IPS DF 6.9 (cell line): ENCODE measurements at places on chromosomes 11 and 22.

DNA sequence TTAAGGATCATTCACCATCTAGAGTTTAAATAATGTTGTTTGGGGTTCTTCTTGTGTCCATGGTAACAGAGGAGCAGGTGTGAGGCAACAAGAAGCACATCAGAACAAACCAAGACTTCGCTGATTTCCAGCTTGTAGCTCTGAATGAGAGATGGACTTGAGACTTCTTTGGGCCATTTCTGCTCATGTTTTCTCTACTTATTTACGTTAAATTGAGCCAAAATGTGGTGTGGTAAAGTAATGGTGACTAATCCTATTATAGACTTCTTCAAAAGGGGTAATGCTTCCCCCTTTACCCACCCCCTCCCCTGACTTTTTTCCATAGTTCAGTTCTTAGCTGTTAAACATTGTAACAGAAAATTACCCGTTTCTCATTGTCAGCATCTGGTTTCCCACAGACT, 65.2 kb downstream of the CSTPP1 start:
- no peaks in the 10 kb centered on the region for H3K27me3 ChIP-seq
- H3K36me3 ChIP-seq, result no peaks in the 10 kb centered on the region
- no peaks in the 10 kb centered on the region for H3K4me1 ChIP-seq
- no peak for DNase-seq
- H3K4me3 ChIP-seq, result no peak overlapping the region
- H3K27ac ChIP-seq, result no peak overlapping the region

DNA sequence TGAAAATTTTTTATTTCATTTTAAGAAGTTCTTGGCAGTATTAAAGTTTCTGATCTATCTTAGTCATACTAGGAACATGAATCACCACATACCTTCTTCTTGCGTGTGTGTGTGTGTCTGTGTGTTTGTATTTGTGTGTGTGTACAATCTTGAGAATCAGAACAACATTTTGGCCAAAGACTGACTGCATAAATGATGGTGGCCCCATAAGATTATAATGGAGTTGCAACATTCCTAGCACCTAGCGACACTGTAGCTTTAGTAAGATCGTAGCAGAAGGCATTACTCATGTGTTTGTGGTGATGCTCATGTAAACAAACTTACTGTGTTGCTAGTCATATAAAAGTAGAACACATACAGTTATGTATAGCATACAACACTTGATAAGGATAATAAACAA, 205.4 kb downstream of the FAM76B start:
- DNase-seq, result no peak
- H3K27ac ChIP-seq, result no peak overlapping the region
- H3K27me3 ChIP-seq, result no peaks in the 10 kb centered on the region
- no peak overlapping the region for H3K4me3 ChIP-seq
- no peaks in the 10 kb centered on the region for H3K4me1 ChIP-seq

GRCh38 chr11:4134806-4135205, 40.2 kb downstream of the RRM1 start:
- H3K27ac ChIP-seq, result no peak overlapping the region
- DNase-seq, result no peak
- no peak overlapping the region for H3K4me3 ChIP-seq
- H3K27me3 ChIP-seq, result no peaks in the 10 kb centered on the region
- no peaks in the 10 kb centered on the region for H3K4me1 ChIP-seq

- no peak overlapping the region for H3K27ac ChIP-seq
- no peak overlapping the region for H3K4me3 ChIP-seq
- no peak for DNase-seq
- H3K27me3 ChIP-seq, result no peaks in the 10 kb centered on the region
Observed at GRCh38 chr11:102950622-102951081, 4.9 kb downstream of the MMP13 start.

- no peak overlapping the region for H3K4me3 ChIP-seq
- DNase-seq, result no peak
- H3K27ac ChIP-seq, result no peak overlapping the region
- H3K27me3 ChIP-seq, result no peaks in the 10 kb centered on the region
Observed at GRCh38 chr11:132898021-132898420, 634.3 kb downstream of the OPCML start.

DNA sequence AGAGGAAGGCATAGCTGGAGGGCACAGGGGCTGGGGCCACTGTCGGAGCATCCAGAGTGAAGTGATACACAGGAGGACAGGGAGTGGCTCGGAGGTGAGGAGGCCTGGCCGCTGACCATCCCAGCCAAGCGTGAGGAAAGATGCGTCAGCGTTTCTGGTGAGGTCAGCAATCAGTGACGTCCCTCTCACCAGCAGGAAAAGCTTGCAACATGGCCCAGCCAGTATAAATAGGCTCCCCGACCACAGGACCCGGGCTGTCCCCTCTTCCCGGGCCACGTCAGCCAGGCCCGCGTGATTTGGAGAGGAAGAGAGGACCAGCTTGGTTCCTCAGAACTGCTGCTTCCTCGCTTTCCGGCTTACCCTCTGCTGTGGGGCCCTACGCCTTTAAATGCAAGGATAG, 4.2 kb upstream of the OSM start:
- no peak for DNase-seq
- no peaks in the 10 kb centered on the region for H3K36me3 ChIP-seq
- no peaks in the 10 kb centered on the region for H3K27me3 ChIP-seq
- H3K27ac ChIP-seq, result no peak overlapping the region

- no peaks in the 10 kb centered on the region for H3K4me1 ChIP-seq
- H3K36me3 ChIP-seq, result no peaks in the 10 kb centered on the region
- H3K27me3 ChIP-seq, result no peaks in the 10 kb centered on the region
- no peak overlapping the region for H3K27ac ChIP-seq
- DNase-seq, result no peak
Observed at GRCh38 chr11:112366777-112367176, 106.1 kb upstream of the PLET1 start.

GRCh38 chr11:118436639-118437207, 431 bp downstream of the KMT2A start:
- no peaks in the 10 kb centered on the region for H3K27me3 ChIP-seq
- H3K4me1 ChIP-seq, result no peaks in the 10 kb centered on the region
- H3K27ac ChIP-seq, result no peak overlapping the region
- no peaks in the 10 kb centered on the region for H3K36me3 ChIP-seq
- no peak for DNase-seq

DNA sequence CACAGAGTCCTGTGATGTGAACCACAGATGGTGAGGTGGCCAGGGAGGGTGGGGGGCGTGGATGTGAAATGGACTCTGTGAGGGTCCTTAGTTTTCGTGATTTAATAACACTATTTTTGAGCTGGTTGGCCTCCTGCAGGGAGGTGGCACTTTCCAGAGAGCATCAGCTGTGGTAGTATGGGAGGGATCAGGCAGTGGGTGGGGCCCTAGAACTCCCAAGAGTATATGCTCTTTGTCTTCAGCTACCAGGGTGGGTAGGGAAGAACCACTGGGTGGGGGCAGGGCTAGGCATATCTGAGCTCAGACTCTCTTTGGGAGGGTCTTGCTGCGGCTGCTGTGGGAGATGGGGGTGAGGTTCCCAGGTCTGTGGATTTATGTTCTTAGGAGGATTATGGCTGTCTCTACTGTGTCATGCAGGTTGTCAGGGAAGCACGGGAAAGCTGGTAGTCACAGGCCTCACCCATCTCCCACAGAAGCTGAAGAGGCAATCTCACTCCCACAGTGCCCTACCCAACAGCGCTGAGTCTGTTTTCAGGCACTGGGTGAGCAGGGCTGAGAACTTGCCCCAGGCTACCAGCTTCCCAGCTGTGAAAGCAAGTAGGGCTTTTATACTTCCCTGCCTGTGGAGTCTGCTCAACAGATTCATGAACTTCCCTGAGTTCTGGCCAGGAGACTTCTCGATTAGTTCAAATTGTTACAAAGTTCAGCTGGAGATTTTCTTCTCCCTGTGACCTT, 47.9 kb upstream of the SNX19 start:
- H3K36me3 ChIP-seq, result no peaks in the 10 kb centered on the region
- H3K4me1 ChIP-seq, result no peaks in the 10 kb centered on the region
- no peak for DNase-seq

- no peak overlapping the region for H3K4me3 ChIP-seq
- H3K27ac ChIP-seq, result no peak overlapping the region
- no peaks in the 10 kb centered on the region for H3K27me3 ChIP-seq
- no peaks in the 10 kb centered on the region for H3K4me1 ChIP-seq
- no peak for DNase-seq
Observed at GRCh38 chr22:17552737-17553136, 10.6 kb upstream of the SLC25A18 start.

DNA sequence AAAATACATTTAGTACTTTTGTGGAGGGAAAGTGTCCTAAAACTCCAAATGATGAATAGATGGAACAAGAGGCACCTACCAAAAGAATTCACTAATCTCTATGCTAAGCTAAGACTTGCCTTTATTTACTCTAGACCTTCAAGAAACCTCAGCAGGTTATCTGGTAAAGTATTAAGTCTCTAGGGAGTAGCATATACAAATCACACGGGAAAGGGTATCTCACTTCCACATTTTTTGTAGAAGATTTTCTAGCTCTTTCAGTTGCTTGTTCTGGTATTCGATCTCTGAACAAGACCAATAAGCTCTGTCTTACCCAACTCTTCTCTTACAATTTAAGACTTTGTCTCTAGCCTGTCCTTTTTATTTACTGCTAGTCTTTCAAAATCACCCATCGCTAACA, 18.1 kb upstream of the CADM1 start:
- H3K4me1 ChIP-seq, result peaks cover under 1% of the 10 kb centered on the region; the same call in 1 of the 2 replicates
- no peaks in the 10 kb centered on the region for H3K27me3 ChIP-seq
- no peak for DNase-seq
- no peak overlapping the region for H3K27ac ChIP-seq
- H3K4me3 ChIP-seq, result no peak overlapping the region

DNA sequence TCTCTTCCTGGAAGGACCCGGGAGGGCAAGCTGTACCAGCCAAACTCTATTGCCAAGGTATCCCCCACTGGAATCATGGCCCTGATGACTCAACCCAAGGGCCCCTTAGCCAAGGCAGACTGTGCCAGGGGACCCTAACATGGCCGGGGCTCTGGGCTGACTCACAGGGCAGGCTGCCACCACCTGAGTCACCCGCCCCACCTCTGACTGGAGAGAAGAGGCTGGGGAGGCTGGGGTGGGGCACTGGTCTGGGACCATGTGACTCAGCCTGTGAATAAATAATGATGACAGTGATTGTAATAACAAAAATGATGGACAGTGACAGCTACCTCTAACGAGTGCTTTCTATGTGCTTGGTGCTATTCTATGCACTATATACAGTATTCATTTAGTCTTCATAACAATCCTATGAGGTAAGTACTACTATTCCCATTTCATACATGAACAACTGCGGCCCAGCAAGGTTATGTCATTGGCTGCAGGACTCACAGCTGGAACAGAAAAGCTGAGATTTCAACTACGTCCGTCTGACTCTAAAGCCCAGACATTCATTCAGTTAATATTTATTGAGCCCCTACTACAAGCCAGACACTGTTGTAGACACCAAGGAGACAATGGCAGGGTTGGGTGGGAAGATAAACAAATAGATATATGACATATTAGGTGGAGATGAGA, 84.2 kb downstream of the FBXO7 start:
- H3K27me3 ChIP-seq, result no peaks in the 10 kb centered on the region
- no peaks in the 10 kb centered on the region for H3K4me1 ChIP-seq
- no peak overlapping the region for H3K27ac ChIP-seq
- no peaks in the 10 kb centered on the region for H3K36me3 ChIP-seq
- no peak overlapping the region for H3K4me3 ChIP-seq

GRCh38 chr22:23164091-23164490, 16.2 kb upstream of the BCR start:
- H3K36me3 ChIP-seq, result no peaks in the 10 kb centered on the region; the same call in 1 of the 2 replicates
- DNase-seq, result no peak
- H3K27me3 ChIP-seq, result no peaks in the 10 kb centered on the region

GRCh38 chr22:39721206-39722031, 150.9 kb downstream of the CACNA1I start:
- DNase-seq, result no peak
- no peaks in the 10 kb centered on the region for H3K4me1 ChIP-seq
- H3K27me3 ChIP-seq, result no peaks in the 10 kb centered on the region
- no peaks in the 10 kb centered on the region for H3K36me3 ChIP-seq
- no peak overlapping the region for H3K27ac ChIP-seq

GRCh38 chr11:134066943-134067885, 1.7 kb upstream of the JAM3 start:
- H3K4me1 ChIP-seq, result peaks cover 3% of the 10 kb centered on the region; the same call in 1 of the 2 replicates
- no peak overlapping the region for H3K27ac ChIP-seq
- no peak for DNase-seq
- H3K36me3 ChIP-seq, result no peaks in the 10 kb centered on the region

DNA sequence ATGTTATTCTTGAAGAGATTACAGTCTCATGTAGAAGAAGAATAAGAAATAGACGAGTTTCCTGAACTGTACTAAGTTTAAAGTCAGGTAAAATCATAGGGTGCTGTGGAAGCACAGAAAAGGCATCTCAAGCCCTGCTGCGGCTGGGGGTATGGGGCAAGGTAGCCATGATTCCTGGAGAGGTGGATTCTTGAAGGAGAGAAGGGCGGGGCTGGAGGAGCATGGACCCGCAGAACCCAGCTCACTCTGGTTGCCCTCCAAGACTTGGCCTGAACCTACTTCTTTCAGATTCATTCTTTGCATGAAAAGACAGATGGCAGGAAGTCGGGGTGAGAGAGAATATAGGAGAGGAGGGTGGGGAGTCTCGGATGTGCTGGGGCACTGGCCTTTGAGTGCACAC, 57.8 kb downstream of the OPCML start:
- H3K4me1 ChIP-seq, result peaks cover 1% of the 10 kb centered on the region; the same call in 1 of the 2 replicates
- H3K27ac ChIP-seq, result no peak overlapping the region
- no peaks in the 10 kb centered on the region for H3K36me3 ChIP-seq
- H3K4me3 ChIP-seq, result no peak overlapping the region
- H3K27me3 ChIP-seq, result no peaks in the 10 kb centered on the region

GRCh38 chr22:45865561-45866125, 111.3 kb downstream of the WNT7B start:
- DNase-seq, result no peak
- peaks cover 42% of the 10 kb centered on the region for H3K27me3 ChIP-seq
- no peaks in the 10 kb centered on the region; the same call in 1 of the 2 replicates for H3K36me3 ChIP-seq
- H3K4me1 ChIP-seq, result peaks cover 4% of the 10 kb centered on the region; the same call in 1 of the 2 replicates
- H3K27ac ChIP-seq, result no peak overlapping the region

- H3K27me3 ChIP-seq, result no peaks in the 10 kb centered on the region
- H3K27ac ChIP-seq, result no peak overlapping the region
- no peak for DNase-seq
Observed at GRCh38 chr22:25763239-25763777, 21.3 kb downstream of the MYO18B start.

GRCh38 chr11:95241681-95242081, 10.7 kb upstream of the SESN3 start:
- H3K27ac ChIP-seq, result no peak overlapping the region
- no peak overlapping the region for H3K4me3 ChIP-seq
- no peaks in the 10 kb centered on the region for H3K36me3 ChIP-seq
- no peaks in the 10 kb centered on the region for H3K27me3 ChIP-seq

DNA sequence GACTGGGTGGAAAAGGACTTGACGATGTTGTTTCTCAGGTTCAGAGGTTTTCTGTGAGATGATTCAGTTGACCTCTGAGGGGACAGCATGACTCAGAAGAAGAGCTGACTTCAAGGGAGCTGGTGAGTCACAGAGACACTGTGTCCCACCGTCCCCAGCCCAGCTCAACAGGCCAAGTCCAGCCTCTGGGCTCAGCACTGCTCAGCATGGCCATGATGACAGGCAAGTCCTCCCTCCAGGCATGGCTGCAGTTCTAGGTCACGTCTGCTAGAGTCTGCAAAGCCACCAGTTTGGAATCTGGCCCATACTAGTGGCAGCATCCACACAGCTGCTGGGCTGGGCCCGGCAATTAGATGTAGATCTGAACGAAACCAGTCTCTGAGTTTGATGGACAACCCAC, 12.9 kb downstream of the TRIM29 start:
- no peak for DNase-seq
- H3K36me3 ChIP-seq, result no peaks in the 10 kb centered on the region
- H3K27me3 ChIP-seq, result no peaks in the 10 kb centered on the region
- H3K4me3 ChIP-seq, result no peak overlapping the region
- no peak overlapping the region for H3K27ac ChIP-seq

- no peak for DNase-seq
- no peaks in the 10 kb centered on the region for H3K36me3 ChIP-seq
- H3K4me3 ChIP-seq, result no peak overlapping the region
Observed at GRCh38 chr11:19958204-19958603, 202.1 kb downstream of the DBX1 start.
